ENCODE measurements at places on chromosomes 16 and 17. TPM values are rescaled to one million over a fixed set of nuclear protein-coding genes. Genes with fewer than 3 reads are reported as not detected.

DNA sequence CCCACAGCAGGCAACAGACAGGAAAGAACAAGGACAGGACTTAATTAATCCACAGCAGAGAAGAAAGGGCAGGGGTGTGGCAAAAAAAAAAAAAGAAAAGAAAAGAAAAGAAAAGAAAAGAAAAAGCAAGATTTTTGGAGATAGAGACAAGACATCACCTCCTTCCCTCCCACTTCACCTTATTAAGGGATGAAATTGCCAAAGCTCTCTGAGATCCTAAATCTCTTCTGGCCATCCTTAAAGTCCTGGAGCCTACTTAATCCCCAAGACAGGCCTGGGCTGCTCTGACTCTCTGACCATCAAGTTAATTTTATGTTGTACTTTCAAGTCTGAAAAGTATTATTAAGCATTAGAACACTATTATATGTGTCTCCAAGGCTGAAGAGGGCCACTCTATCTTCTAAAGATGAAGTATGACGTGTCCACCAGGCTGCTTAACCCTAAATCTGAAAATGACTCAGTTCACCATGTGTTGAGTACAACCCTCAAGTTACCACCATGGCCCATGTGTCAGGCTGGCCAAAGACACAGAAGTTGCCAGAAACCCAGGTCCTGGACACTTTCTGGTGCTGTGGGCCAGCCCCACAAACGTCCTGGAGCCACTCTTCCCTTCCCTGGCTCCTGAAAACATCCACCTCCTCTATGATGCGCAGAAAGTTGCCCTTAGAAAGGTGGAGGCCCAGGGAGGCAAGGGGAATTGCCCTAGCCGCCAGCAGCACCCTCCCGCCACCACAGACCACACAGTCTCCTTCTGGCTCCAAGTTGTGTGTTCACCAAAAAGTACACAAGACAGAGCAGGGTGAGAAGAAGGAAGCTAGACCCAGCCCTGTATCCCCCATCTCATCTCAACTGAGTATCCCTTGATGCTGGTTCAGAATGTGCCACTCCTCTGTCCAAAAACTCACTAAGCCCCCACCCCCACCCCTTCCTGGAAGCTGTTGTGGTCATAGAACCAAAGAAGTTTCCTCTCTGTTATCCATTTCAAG lies 2.7 kb downstream of the SOCS1 start:
- no peaks in the 10 kb centered on the region for H3K27me3 ChIP-seq
- no peak overlapping the region for H3K27ac ChIP-seq
- H3K36me3 ChIP-seq, result no peaks in the 10 kb centered on the region

- H3K27ac ChIP-seq, result no peak overlapping the region
Observed at GRCh38 chr16:70725024-70725911, 39.4 kb upstream of the MTSS2 start.

GRCh38 chr17:51957786-51958185 lies 200.7 kb downstream of the CA10 start:
- H3K36me3 ChIP-seq, result no peaks in the 10 kb centered on the region
- no peak overlapping the region for H3K27ac ChIP-seq
- no peaks in the 10 kb centered on the region for H3K27me3 ChIP-seq
- no peaks in the 10 kb centered on the region for H3K4me1 ChIP-seq
- no peak overlapping the region for H3K4me3 ChIP-seq

- no peak overlapping the region for H3K27ac ChIP-seq
- no peak for DNase-seq
- H3K36me3 ChIP-seq, result no peaks in the 10 kb centered on the region
- no peaks in the 10 kb centered on the region for H3K4me1 ChIP-seq
- no peak overlapping the region for H3K4me3 ChIP-seq
Observed at GRCh38 chr16:85126394-85126704, 14.1 kb upstream of the CIBAR2 start.

GRCh38 chr17:80693511-80693910 lies 148.9 kb downstream of the RPTOR start:
- no peak for DNase-seq
- H3K36me3 ChIP-seq, result no peaks in the 10 kb centered on the region
- no peaks in the 10 kb centered on the region for H3K27me3 ChIP-seq
- H3K27ac ChIP-seq, result no peak overlapping the region

The JMJD8 gene
- total RNA-seq, result 27.3 TPM

The KRT27 gene
- total RNA-seq, result not detected

The C17orf78 gene
- not detected for total RNA-seq

The RNF135 gene
- total RNA-seq, result 6.9 TPM

Data from T-cell (primary cell).